Lung (tissue), 17 donors: ENCODE measurements at places on chromosomes 7 and 10.

GRCh38 chr10:19178675-19179074 is 130.1 kb downstream of the MALRD1 start:
- H3K4me1 ChIP-seq: no peaks in the 10 kb centered on the region
- no peak overlapping the region for H3K4me3 ChIP-seq
- no peaks in the 10 kb centered on the region for H3K27me3 ChIP-seq
- DNase-seq: no peak

DNA sequence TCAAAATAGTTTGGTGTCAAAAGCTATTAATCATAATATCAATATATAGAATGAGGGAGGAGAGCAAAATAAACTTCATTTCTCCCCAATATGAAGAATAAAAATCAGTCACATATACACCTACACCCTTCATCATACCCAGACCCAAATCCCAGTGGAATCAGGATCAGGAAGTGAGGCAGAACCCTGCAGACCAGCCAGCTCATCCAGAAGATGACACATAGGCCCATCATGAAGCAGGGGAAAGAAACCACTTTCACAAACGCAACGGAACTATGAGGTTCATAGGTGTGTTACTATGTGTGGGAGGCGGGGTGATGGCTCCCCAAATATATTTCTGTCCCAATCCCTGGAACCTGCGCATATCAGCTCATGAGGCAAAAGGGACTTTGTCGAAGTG is 89.0 kb downstream of the RSU1 start:
- DNase-seq: no peak
- H3K4me1 ChIP-seq: no peaks in the 10 kb centered on the region
- H3K36me3 ChIP-seq: peaks cover 6% of the 10 kb centered on the region

DNA sequence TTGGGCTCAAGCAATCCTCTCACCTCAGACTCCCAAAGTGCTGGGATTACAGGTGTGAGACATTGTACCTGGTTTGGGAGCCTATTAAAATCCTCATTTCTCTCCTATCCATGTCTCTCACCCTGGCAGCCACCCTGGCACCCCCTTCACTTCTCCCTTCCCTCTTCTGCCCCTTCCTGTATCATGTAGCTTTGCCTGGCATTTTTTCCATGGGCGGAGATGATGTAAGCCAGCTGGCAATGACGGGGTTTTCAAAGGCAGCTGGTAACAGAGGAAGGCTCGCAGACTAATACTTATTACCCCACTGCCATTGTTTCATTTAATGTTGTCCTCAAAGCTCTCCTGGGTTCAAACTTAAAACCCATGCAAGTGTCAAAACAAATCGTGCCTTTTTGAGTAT is 61.9 kb downstream of the RGS10 start:
- H3K4me1 ChIP-seq: no peaks in the 10 kb centered on the region
- H3K4me3 ChIP-seq: no peak overlapping the region
- no peak for DNase-seq
- H3K27me3 ChIP-seq: no peaks in the 10 kb centered on the region
- no peaks in the 10 kb centered on the region for H3K36me3 ChIP-seq

- no peak for DNase-seq
- peaks cover 11% of the 10 kb centered on the region for H3K4me1 ChIP-seq
- H3K27ac ChIP-seq: no peak overlapping the region
- H3K36me3 ChIP-seq: no peaks in the 10 kb centered on the region
- H3K27me3 ChIP-seq: no peaks in the 10 kb centered on the region
Observed at GRCh38 chr7:105987046-105987445, 24.0 kb downstream of the CDHR3 start.

- no peak overlapping the region for H3K4me3 ChIP-seq
- H3K36me3 ChIP-seq: no peaks in the 10 kb centered on the region
- H3K4me1 ChIP-seq: peaks cover 3% of the 10 kb centered on the region
- DNase-seq: no peak
- peaks cover 82% of the 10 kb centered on the region for H3K27me3 ChIP-seq
Observed at GRCh38 chr7:27124902-27125689, 5.5 kb downstream of the HOXA4 start.

GRCh38 chr7:122528879-122529481 is 169.9 kb downstream of the RNF133 start:
- no peak overlapping the region for H3K4me3 ChIP-seq
- no peaks in the 10 kb centered on the region for H3K36me3 ChIP-seq
- DNase-seq: no peak
- no peaks in the 10 kb centered on the region for H3K4me1 ChIP-seq
- no peaks in the 10 kb centered on the region for H3K27me3 ChIP-seq

DNA sequence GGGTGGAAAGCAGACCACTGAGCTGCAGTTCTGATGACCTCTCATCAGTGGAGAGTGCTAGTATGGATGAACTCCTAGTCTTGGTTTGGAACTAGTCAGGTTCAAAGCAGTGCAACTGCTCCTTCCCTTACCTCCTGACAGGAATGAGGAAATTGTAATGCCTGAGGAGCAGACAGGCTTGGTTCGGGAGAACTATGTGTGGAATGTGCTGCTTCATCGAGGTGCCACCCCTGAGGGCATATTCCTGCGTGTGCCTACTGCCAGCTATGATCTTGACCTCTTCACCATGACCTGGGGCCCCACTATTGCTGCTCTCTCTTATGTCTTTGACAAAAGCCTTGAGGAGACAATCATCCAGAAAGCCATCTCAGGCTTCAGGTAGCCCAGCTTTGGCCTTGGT is 27.4 kb upstream of the NFKB2 start:
- H3K27ac ChIP-seq: no peak overlapping the region
- H3K36me3 ChIP-seq: peaks cover 61% of the 10 kb centered on the region
- H3K4me1 ChIP-seq: no peaks in the 10 kb centered on the region
- no peak for DNase-seq

GRCh38 chr10:132219486-132219885 is 32.7 kb downstream of the DPYSL4 start:
- no peak for DNase-seq
- H3K4me3 ChIP-seq: no peak overlapping the region
- no peaks in the 10 kb centered on the region for H3K4me1 ChIP-seq

- no peak overlapping the region for H3K4me3 ChIP-seq
- H3K27me3 ChIP-seq: no peaks in the 10 kb centered on the region
- H3K4me1 ChIP-seq: peaks cover 26% of the 10 kb centered on the region
- DNase-seq: no peak
Observed at GRCh38 chr10:11118686-11119085, 101.0 kb downstream of the CELF2 start.

DNA sequence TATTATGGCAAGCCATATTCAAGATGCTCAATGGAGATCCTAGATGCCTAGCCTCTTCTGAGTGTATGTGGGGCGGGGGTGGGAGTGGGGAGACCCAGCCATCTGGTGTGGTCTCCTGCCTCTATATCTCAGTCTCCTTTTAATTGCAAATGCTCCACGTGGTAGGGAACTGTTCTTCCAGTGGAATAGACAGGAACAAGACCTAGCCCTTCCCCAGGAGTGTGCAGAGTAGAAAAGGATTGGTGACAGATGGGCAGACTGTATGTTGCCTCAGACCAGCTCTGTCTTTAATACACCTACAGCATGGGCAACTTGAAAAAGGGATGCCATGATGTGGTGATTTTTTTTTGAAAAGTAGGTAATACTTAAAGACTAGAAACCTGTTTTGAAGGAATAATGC is 12.6 kb downstream of the CYP3A5 start:
- no peaks in the 10 kb centered on the region for H3K27me3 ChIP-seq
- H3K4me1 ChIP-seq: no peaks in the 10 kb centered on the region
- H3K36me3 ChIP-seq: peaks cover 9% of the 10 kb centered on the region
- DNase-seq: no peak
- H3K4me3 ChIP-seq: no peak overlapping the region

DNA sequence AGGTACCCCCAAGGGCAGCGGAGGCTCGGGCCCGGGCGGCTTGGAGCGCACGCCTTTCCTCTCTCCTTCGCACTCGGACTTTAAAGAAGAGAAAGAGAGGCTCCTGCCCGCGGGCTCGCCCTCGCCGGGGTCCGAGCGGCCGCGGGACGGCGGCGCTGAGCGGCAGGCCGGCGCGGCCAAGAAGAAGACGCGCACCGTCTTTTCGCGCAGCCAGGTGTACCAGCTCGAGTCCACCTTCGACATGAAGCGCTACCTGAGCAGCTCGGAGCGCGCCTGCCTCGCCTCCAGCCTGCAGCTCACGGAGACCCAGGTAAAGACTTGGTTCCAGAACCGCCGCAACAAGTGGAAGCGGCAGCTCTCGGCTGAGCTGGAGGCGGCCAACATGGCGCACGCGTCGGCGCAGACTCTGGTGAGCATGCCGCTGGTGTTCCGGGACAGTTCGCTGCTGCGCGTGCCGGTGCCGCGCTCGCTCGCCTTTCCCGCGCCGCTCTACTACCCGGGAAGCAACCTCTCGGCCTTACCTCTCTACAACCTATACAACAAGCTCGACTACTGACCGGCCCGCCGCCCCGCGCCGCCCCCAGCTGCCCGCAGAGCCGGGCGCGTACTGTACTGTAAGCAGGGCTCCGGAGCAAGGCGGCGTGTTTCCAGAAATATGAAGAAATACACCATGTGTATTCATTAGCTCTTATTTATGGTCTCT is 1.8 kb downstream of the HMX2 start:
- no peak overlapping the region for H3K27ac ChIP-seq
- H3K4me1 ChIP-seq: peaks cover 31% of the 10 kb centered on the region
- H3K27me3 ChIP-seq: peaks cover 82% of the 10 kb centered on the region
- peak; percentile 53 for DNase-seq

GRCh38 chr7:17005271-17005670 is 123.5 kb upstream of the AGR3 start:
- H3K27me3 ChIP-seq: no peaks in the 10 kb centered on the region
- no peaks in the 10 kb centered on the region for H3K4me1 ChIP-seq
- no peaks in the 10 kb centered on the region for H3K36me3 ChIP-seq
- no peak for DNase-seq
- no peak overlapping the region for H3K27ac ChIP-seq

GRCh38 chr10:108709927-108710722 is 1213.2 kb downstream of the XPNPEP1 start:
- H3K4me1 ChIP-seq: no peaks in the 10 kb centered on the region
- no peaks in the 10 kb centered on the region for H3K36me3 ChIP-seq
- H3K27ac ChIP-seq: no peak overlapping the region
- no peaks in the 10 kb centered on the region for H3K27me3 ChIP-seq
- no peak overlapping the region for H3K4me3 ChIP-seq

DNA sequence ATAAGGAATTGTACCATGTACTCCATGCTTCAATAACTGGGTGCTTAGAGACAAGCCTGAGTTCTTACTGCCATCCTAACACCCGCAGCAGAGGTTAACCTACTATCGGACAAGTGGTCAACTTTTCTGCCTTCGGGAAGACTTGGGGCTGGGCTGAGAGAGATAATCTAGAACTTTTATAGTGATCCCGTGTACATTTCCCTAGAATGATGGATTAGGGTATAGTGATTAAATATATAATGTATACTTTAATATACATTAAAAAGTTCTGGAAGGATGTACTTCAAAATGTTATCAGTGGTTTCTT is 12.2 kb upstream of the HNRNPF start:
- H3K4me3 ChIP-seq: peak overlapping the region; percentile 28
- peak overlapping the region; percentile 94 for H3K27ac ChIP-seq
- DNase-seq: no peak
- H3K27me3 ChIP-seq: no peaks in the 10 kb centered on the region
- H3K4me1 ChIP-seq: peaks cover 4% of the 10 kb centered on the region

DNA sequence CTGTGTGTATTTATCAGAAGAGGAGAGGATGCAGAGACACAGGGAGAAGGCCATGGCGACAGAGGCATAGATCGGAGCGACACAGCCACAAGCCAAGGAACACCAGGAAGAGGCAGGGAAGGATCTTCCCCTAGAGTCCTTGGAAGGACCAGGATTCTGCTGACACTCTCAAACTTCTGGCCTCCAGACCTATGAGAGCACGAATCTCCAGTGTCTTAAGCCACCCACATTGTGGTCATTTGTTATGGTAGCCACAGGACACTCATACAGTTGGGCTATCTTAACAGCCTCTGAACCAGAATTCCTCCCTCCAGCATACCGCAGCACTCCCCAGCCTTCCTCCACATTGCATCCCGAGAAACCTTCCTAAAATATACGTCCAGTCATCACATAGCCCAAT is 367.0 kb upstream of the MGMT start:
- H3K27me3 ChIP-seq: no peaks in the 10 kb centered on the region
- no peak overlapping the region for H3K27ac ChIP-seq
- DNase-seq: no peak
- no peak overlapping the region for H3K4me3 ChIP-seq

DNA sequence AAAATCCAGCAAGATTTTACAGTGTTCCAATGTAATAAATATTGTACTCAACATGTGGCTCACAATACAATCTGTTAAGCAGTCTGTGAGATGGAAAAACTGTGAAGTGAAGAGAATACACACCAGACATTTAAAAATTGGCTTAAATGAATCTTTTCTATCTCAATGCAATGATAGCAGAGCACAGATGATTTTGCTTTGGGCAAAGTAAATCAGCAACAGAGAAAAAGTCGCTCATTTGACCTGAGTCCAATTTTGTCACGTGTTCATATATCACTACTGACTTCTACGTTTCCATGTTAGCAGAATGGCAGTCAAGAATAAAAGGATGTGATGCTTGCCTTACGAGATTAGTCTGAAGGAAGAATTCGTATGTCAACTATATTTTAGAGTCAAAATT is 506.7 kb downstream of the POM121L12 start:
- no peak overlapping the region for H3K27ac ChIP-seq
- H3K4me1 ChIP-seq: no peaks in the 10 kb centered on the region
- no peak for DNase-seq

DNA sequence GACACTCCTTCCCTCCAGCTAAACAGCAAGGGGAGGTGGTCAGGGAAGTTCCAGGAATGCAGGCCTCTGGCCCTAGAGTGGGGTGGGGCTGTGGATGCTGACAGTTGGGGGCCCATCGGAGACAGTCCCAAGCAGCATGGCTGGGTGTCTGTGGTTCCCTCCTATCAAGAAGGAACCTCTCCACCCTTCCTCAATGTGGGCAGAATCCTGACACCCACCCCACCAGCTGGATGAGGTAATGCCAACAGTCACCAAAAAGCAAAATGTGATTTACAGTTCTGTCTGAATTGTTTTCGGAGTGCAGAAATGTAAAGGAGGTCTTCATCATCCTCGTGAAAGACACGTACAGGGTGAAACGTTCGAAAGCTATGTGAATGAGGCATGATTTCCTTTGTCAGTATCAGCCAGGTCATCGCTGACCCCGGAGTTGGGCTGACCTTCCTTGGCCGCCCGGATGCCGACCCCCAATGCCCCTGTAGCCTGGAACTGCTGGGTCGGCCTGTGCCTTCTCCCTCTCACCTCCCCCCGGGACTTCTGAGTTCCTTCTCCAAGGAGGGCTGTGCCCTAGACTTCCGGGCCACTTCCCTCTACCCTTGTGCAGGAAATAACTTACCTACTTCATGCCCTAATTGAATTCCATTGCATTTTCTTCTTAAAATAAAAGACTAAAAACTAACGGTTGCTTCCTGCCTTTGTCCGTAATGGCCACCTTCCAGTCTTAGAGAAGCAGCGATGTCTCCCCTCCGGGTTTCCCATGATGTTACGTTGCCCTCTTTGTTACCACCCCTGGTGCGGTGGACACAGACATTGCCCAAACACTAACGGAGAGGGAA is 24.5 kb downstream of the FOXK1 start:
- peak overlapping the region; percentile 7 for H3K27ac ChIP-seq
- peaks cover 12% of the 10 kb centered on the region for H3K4me1 ChIP-seq
- DNase-seq: no peak
- H3K27me3 ChIP-seq: no peaks in the 10 kb centered on the region

GRCh38 chr7:92873776-92874175 is 37.4 kb upstream of the CDK6 start:
- no peak overlapping the region for H3K4me3 ChIP-seq
- H3K27ac ChIP-seq: no peak overlapping the region
- H3K4me1 ChIP-seq: no peaks in the 10 kb centered on the region

GRCh38 chr7:52705768-52706167 is 329.7 kb upstream of the POM121L12 start:
- no peak overlapping the region for H3K27ac ChIP-seq
- H3K4me3 ChIP-seq: no peak overlapping the region
- H3K27me3 ChIP-seq: no peaks in the 10 kb centered on the region
- H3K4me1 ChIP-seq: no peaks in the 10 kb centered on the region
- DNase-seq: no peak

GRCh38 chr10:86160890-86161585 is 205.6 kb downstream of the GRID1 start:
- no peaks in the 10 kb centered on the region for H3K4me1 ChIP-seq
- no peak overlapping the region for H3K4me3 ChIP-seq
- H3K27me3 ChIP-seq: no peaks in the 10 kb centered on the region
